ENCODE measurements at places on chromosomes 12 and 14.

- no peak for DNase-seq
Measured at GRCh38 chr14:87601036-87601435, 391.9 kb downstream of the GALC start.

- DNase-seq = no peak
Measured at GRCh38 chr14:34536951-34537676, 2.4 kb downstream of the EAPP start.

DNA sequence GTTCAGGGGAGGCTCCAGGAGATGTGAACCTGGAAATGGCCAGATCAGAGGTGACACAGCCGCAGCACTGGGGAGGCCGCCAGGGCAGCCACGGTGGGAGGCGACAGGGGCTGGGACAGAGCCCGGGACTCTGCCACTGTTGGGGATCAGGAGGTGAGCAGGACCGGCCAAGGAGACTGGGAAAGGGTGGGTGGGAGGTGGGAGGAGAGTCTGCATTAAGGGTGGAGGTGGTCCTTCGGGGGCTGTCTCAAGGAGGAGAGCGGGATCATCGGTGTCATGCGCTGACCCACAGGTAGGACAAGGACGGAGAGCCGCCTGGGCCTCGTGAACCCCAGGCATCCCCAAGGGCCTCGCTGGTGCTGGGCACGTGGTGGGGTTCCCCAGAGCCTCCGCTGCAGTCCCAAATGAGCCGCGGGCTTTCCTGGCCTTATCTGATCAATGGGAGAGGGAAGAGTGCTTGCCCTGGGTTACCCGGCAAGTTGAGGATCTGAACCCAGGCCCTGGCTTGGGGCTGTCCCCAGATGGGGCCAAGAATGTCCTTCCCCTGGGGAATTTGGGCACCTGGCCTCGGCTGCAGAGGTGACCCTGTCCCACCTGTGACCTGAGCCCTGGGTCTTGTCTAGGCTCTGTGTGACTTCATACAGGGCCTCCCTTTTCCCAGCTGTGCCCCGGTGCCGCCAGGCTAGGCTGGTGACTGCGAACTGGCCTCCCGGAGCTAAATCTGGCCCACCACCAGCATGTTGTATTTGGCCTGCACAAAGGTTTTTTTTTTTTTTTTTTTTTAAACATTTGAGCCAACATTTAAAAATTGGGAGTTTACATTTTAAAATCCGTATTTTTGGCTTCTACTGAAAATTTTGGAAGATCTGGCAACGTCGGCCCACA is 13.2 kb downstream of the BEGAIN start:
- DNase-seq = no peak

GRCh38 chr14:31090883-31091764 is 64.9 kb upstream of the STRN3 start:
- DNase-seq = no peak

- DNase-seq = no peak
Measured at GRCh38 chr12:56687223-56688128, 608 bp downstream of the PTGES3 start.

- DNase-seq = no peak
Measured at GRCh38 chr14:66496911-66497310, 10.7 kb downstream of the CCDC196 start.

DNA sequence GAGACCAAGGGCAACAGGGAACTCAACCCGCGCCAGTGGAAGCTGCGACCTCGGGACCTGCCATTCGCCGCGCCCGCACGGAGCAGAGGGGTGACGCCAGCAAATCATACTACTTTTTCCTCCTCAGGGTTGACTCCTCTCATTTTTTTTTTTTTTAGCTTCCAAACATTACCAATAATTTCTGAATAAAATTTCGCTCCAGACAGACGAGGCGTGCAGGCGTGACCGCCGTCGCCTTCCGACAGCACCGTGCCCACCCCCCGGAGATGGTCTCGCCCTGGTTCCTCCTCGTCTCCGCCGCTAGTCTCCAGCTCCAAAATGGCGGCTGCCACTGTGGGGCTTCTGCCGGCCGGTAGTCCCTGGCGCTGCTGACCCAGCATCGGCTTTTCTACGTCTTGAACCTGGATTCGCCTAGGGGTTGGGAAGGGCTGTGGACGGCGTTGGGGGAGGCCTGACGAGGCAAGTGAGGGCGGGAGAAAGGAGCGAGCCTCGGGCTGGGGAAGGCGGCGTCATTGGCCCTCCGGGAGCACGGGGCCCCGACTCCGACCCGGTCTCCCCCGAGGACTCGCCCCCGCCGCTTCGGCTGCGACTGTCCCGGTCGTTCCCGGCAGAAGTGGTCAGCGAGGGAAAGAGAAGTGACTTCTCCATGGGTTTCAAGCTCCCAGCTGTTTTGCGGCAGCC is at the start of the genes CPSF2 and NDUFB1:
Gene CPSF2, plus strand, starts transcription at position 300 of the 681 bp plus-strand sequence. CDS start 9,016 bp downstream, outside the sequence.
Gene NDUFB1, minus strand, starts transcription at position 37 of the 681 bp plus-strand sequence. CDS start 4,069 bp downstream, outside the sequence.
- peak; percentile 65 for DNase-seq

- DNase-seq = no peak
Measured at GRCh38 chr12:49964849-49965624, 3.4 kb downstream of the AQP5 start.

DNA sequence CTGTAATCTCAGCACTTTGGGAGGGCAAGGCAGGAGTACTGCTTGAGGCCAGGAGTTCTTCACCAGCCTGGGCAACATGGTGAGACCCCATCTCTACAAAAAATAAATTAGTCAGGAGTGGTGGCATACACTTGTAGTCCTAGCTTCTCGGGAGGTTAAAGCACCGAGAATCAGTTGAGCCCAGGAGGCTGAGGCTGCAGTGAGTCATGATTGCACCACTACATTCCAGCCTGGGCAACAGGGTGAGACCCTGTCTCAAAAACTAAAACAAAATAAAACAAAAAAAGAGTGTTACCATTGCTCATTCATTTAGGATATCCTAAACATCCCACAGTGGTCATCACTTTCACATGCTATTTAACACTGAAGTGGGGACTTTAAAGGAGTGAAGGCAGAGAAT is 7.8 kb downstream of the NEK9 start:
- DNase-seq = no peak

- no peak for DNase-seq
Measured at GRCh38 chr14:23351681-23352505, 794 bp downstream of the SLC22A17 start.

DNA sequence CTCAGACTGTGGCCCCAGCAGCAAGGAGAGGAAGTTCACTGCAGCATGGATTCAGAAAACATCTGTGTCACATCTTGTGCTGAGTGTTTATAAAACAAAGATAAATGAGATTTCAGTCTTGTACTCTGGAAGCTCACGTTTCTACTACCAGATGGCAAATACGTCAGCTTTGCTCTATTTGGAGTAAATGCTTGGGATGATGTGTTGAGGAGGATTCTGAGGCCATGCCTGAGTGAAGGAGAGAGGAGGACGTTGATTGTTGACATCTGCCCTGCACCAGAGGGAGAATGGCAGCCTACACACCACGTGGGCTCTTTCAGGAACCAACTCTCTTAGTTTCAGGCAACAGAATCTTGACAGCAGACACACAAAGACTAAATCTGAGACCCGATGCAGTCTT is 188.9 kb downstream of the TMEM132C start:
- DNase-seq = no peak

- no peak for DNase-seq
Measured at GRCh38 chr14:104448721-104449120, 130.8 kb upstream of the C14orf180 start.

DNA sequence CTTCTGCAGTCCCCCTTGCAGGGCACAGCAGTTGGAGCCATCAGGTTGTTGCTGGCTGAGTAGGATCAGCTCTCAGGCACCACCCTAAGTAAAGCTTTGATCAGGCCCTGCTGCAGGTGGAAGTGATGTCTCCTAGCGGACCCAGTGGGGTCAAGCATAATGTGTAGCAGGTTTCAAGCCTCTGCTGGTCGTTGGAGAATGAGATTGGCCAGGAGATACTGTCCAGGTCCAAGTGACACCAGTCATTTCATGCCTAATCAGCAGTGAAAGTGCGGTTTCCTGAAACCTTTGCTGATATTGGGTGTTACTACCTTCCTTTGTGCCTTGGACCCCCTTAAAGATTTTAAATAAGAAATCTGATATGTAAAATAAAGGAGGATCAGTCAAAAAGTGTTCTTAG is 72.6 kb downstream of the SUSD6 start:
- DNase-seq = no peak

GRCh38 chr14:70350078-70350477 is 9.4 kb downstream of the COX16 start:
- DNase-seq = no peak

DNA sequence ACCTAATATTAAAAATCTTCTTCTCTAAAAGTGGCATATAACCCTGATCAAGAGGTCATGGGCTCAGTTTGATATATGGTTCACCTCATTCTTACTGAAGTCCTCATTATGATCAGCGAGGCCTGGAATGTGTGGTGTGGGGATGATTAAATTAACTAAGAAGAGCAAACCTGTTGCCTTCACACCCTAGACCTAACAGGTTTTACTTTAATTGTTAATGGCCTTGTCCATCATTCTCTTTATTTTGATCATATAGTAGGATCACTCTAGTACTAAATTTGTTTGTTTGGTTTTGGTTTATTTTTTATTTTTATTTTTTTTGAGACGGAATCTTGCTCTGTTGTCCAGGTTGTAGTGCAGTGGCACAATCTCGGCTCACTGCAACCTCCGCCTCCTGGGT is 43.5 kb downstream of the VEZT start:
- DNase-seq = no peak

DNA sequence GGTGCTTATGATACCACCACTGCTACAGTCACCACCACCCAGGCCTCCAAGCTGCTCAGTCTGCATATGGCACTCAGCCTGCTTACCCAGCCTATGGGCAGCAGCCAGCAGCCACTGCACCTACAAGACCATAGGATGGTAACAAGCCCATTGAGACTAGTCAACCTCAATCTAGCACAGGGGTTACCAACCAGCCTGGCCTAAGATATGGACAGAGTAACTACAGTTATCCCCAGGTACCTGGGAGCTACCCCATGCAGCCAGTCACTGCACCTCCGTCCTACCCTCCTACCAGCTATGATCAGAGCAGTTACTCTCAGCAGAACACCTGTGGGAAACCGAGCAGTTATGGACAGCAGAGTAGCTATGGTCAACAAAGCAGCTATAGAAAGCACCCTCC is 55.1 kb downstream of the BRMS1L start:
- no peak for DNase-seq

DNA sequence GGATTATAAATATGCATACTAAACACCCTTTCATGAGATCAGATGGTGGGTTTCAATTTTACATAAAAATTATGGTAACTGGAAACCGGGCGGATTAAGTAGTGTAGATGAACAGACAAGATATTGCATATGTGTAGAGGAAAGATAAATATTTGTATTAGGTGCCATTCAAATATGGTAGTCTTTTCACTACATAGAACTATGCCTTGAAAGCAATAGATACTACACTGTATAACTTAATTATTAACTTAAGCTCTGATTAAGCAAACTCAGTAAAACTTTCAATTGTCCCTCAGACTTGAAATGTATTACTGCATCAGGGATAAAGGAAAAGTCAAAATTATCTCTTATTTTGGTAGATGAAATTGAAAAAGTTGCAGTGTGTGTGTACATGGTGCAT is 1.9 kb downstream of the PTPN21 start:
- DNase-seq = no peak

- no peak for DNase-seq
Measured at GRCh38 chr12:24256684-24257083, 307.2 kb upstream of the SOX5 start.

- no peak for DNase-seq
Measured at GRCh38 chr14:36660736-36661505, 739 bp upstream of the PAX9 start.

DNA sequence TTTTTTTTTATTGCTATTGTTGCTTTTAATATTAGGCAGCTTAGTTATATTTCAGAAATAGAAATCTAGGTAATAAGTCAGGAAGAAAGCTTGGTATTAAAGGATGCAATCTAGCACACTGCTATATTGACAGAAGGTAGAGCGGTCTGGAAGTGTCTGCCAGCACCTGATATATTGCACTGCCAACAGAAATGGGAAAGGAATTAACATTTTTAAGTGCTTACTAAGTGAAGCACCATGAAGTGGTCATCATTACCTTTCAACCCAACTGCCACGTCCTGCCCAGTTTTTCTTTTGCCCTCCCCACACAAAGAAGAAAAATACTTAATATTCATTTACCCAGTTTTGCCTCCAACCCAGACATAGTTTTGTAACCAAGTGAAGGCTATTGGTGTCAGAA is 163.5 kb downstream of the KITLG start:
- peak; percentile 69 for DNase-seq

DNA sequence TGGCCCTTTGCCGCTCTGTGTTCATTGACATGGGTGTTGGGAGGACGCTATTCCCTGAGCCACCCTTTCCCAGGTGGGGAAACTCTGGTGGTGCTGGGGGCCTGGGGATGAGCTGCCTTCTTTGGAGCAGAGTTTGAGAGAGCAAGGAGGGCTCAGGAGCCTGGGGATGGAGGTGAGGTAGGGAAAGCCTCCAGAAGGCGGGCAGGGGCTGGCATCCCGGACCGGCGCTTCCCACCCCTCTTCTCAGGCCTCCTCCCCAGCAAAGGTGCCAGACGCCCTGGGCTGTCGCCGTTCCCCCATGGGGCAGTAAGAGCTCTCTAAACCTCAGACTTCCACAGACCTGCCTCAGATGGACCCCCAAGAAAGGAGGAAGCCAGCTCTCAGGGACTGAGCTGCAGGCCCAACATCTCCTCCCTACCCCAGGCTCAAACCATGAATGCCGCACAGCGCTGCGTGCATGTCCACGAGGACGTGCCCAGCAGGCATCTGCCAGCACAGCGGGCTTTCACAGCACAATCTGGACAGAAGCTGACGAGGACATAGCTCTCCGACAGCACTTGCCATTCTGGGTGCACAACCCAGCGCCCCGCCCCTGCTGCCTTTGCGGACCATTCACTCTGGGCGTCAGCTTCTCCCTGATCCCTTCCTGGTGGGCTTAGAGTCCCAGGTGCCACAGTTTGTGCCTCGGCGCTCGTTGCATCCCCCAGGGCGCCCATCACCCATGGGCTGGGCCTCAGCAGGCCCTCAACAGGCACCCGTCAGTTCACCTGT is 14.9 kb upstream of the TTC7B start:
- DNase-seq = no peak

DNA sequence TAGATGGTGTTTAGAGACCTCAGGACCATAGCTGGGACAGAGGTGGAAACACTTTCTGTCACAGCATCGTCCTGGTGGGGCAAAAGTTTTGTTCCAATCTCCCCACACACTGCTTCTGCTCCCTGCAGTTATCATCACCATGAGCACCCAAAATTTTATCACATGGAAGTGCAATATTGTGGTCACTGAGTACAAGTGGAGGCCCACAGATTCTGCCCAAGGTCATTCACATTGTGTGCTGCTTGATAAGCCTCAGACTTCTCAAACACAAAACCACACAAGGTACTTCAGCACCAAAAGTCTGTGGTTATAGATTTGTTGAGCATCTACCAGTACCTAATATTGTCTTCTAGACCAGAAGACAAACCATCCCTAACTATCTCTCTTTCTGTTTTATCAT is 554 bp upstream of the KRT77 start:
- DNase-seq = no peak

- no peak for DNase-seq
Measured at GRCh38 chr12:45458238-45458637, 242.3 kb downstream of the ANO6 start.

GRCh38 chr14:102897299-102898027 is 25.0 kb upstream of the AMN start:
- DNase-seq = no peak

- DNase-seq = no peak
Measured at GRCh38 chr12:124248941-124249825, 45.7 kb upstream of the RFLNA start.

All from SHP77 treated with DMSO at 0.1 percent for 48 hours (cell line).